Glutamatergic neuron (in vitro differentiated cells): ENCODE measurements at places on chromosomes 7 and 10. TPM values are rescaled to one million over a fixed set of nuclear protein-coding genes. Genes with fewer than 3 reads are reported as not detected.

Gene OR13A1
- 0.44 TPM for total RNA-seq

Gene MKX
- 0.42 TPM for total RNA-seq

Gene FAM237B
- not detected for total RNA-seq

Gene TACC2
- 499 TPM for total RNA-seq

Gene ACSM6
- not detected for total RNA-seq

GRCh38 chr7:113289140-113289740 is 170.9 kb upstream of the SMIM30 start:
- H3K27me3 ChIP-seq = no peaks in the 10 kb centered on the region
- H3K27ac ChIP-seq = no peak overlapping the region
- H3K36me3 ChIP-seq = no peaks in the 10 kb centered on the region

GRCh38 chr7:106021151-106022067 is 58.3 kb downstream of the CDHR3 start:
- H3K4me1 ChIP-seq = peaks cover 13% of the 10 kb centered on the region
- H3K27ac ChIP-seq = peak overlapping the region; percentile 68
- H3K27me3 ChIP-seq = peaks cover 1% of the 10 kb centered on the region

DNA sequence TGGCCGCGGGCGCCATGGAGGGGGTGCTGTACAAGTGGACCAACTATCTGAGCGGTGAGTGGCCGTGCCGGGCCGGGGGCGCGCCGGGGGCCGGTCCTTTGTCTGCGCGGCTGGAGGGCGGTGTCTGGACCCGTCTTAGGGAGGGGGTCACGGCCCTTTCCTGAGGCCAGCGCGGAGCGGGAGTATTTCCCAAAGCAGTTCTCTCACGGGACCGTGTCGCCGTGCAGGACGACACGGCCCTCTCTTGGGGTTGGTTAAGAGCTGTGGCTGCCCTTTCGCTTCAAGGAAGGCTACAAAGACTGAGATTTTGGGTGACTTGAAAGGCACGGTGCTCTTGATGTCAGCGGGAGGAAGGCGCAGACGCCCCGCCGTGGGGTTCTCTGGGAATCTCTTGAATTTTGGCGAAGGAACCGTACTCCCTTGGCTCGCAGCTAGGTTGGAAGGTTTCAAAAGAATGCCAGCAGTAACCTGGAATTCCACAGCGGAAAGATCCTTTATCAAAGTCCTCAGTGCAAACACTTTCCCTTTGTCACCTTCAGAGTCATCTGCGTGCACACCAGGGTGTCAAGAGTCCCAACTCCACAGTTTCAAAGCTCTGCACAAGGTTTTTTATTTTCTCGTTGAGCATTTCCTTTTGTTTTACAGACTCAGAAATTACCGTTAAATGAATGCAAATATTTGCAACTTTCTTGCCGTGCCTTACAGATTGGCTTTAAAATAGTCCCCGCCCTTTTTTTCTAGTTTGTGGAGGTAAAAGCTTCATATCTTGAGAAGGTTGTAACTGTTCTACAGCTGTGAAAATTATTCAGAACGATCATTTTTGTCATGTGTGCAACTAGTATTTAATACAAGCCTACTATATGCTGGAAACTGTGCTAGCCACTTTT is 780 bp downstream of the PLEKHA8 start:
- peaks cover 4% of the 10 kb centered on the region for H3K27me3 ChIP-seq
- no peak overlapping the region for H3K4me3 ChIP-seq
- H3K4me1 ChIP-seq = peaks cover 14% of the 10 kb centered on the region
- peak overlapping the region; percentile 95 for H3K27ac ChIP-seq
- no peak for DNase-seq
- no peaks in the 10 kb centered on the region for H3K36me3 ChIP-seq

- no peaks in the 10 kb centered on the region for H3K36me3 ChIP-seq
- no peaks in the 10 kb centered on the region for H3K27me3 ChIP-seq
- H3K4me1 ChIP-seq = no peaks in the 10 kb centered on the region
- no peak overlapping the region for H3K4me3 ChIP-seq
- H3K27ac ChIP-seq = no peak overlapping the region
Observed at GRCh38 chr7:41912851-41913567, 210.1 kb upstream of the INHBA start.

GRCh38 chr10:23892296-23892695 is 316.6 kb upstream of the KIAA1217 start:
- H3K36me3 ChIP-seq = no peaks in the 10 kb centered on the region
- H3K27ac ChIP-seq = no peak overlapping the region
- no peaks in the 10 kb centered on the region for H3K27me3 ChIP-seq
- H3K4me3 ChIP-seq = no peak overlapping the region
- no peak for DNase-seq

DNA sequence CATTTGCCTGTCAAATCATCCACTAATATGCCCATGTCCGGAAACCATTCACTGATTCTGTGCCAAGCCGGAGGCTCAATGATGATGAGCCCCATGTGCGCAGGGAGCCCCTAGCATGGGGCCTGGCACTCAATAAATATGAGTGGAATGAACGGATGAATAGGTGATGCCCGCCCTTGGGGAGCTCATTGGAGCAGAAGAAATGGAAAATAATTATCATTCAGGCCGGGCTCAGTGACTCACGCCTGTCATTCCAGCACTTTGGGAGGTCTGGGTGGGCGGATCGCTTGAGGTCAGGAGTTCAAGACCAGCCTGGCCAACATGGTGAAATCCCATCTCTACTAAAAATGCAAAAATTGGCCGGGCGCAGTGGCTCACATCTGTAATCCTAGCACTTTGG is 11.0 kb downstream of the RHBDD2 start:
- no peaks in the 10 kb centered on the region for H3K36me3 ChIP-seq
- H3K4me1 ChIP-seq = no peaks in the 10 kb centered on the region
- peaks cover 6% of the 10 kb centered on the region for H3K27me3 ChIP-seq
- H3K27ac ChIP-seq = no peak overlapping the region

DNA sequence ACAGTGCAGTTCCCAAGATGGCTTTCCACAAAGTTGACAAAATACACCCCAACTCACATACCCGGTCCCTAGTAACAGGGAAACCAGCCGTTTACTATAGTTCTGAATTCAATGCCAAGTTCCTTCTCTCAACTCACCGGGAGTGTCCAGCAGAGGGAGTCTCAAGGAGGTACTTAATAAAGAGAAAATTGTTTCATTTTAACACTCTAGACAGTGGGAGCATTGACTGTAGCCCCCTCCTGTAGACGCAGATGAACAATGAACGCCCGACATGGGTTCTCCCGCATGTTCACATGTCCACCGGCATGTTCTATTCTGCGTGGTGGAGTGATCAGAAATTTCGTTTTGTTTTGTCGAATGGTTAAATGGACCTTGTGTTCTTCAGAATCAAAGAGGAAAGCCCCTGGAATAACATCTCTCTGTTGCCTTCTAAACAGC is 1.9 kb downstream of the HIPK2 start:
- no peak overlapping the region for H3K27ac ChIP-seq
- no peaks in the 10 kb centered on the region for H3K36me3 ChIP-seq
- peak; percentile 54 for DNase-seq
- peaks cover 10% of the 10 kb centered on the region for H3K27me3 ChIP-seq
- peaks cover 7% of the 10 kb centered on the region for H3K4me1 ChIP-seq
- peak overlapping the region; percentile 93 for H3K4me3 ChIP-seq

GRCh38 chr10:27207350-27207749 is 33.2 kb downstream of the ACBD5 start:
- no peaks in the 10 kb centered on the region for H3K36me3 ChIP-seq
- no peaks in the 10 kb centered on the region for H3K27me3 ChIP-seq
- H3K4me3 ChIP-seq = no peak overlapping the region
- no peaks in the 10 kb centered on the region for H3K4me1 ChIP-seq
- DNase-seq = no peak

GRCh38 chr10:45555795-45556194 is 116.8 kb downstream of the ZFAND4 start:
- DNase-seq = no peak
- H3K36me3 ChIP-seq = peaks cover 6% of the 10 kb centered on the region
- peaks cover 2% of the 10 kb centered on the region for H3K27me3 ChIP-seq
- H3K27ac ChIP-seq = no peak overlapping the region

DNA sequence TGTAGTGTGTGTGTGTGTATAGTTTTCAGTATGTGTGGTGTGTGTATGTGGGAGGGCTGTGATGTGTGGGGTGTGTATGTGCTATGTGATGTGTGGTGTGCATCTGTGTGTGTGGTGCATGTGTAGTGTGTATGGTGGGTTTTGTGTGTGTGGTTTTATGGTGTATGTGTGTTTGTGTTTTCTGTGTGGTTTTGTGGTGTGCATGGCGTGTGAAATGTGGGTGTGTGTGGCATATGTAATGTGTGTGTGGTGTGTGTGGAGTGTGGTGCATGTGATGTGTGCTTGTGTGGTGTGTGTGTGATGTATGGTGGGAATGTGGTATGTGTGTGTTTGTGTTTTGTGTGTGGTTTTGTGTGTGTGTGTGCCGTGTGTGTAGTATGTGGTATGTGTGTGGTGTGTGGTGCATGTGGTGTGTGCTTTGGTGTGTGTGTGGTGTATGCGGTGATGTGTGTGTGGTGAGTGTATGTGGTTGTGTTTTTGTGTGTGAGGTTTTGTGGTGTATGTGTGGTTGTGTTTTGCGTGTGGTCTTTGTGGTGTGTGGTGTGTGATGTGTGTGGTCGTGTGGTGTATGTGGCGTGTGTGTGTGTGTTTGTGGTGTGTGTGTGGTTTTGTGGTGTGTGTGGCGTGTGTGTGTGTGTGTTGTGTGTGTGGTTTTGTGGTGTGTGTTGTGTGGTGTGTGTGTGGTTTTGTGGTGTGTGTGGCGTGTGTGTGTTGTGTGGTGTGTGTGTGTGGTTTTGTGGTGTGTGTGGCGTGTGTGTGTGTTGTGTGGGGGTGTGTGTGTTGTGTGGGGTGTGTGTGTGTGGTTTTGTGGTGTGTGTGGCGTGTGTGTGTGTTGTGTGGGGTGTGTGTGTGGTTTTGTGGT is 18.0 kb upstream of the PPP2R2D start:
- peaks cover 5% of the 10 kb centered on the region for H3K27me3 ChIP-seq
- H3K36me3 ChIP-seq = no peaks in the 10 kb centered on the region

- no peaks in the 10 kb centered on the region for H3K36me3 ChIP-seq
- H3K4me1 ChIP-seq = peaks cover 18% of the 10 kb centered on the region
- H3K27ac ChIP-seq = no peak overlapping the region
- no peak for DNase-seq
- no peak overlapping the region for H3K4me3 ChIP-seq
Observed at GRCh38 chr10:21317902-21318301, 207.6 kb downstream of the SKIDA1 start.

DNA sequence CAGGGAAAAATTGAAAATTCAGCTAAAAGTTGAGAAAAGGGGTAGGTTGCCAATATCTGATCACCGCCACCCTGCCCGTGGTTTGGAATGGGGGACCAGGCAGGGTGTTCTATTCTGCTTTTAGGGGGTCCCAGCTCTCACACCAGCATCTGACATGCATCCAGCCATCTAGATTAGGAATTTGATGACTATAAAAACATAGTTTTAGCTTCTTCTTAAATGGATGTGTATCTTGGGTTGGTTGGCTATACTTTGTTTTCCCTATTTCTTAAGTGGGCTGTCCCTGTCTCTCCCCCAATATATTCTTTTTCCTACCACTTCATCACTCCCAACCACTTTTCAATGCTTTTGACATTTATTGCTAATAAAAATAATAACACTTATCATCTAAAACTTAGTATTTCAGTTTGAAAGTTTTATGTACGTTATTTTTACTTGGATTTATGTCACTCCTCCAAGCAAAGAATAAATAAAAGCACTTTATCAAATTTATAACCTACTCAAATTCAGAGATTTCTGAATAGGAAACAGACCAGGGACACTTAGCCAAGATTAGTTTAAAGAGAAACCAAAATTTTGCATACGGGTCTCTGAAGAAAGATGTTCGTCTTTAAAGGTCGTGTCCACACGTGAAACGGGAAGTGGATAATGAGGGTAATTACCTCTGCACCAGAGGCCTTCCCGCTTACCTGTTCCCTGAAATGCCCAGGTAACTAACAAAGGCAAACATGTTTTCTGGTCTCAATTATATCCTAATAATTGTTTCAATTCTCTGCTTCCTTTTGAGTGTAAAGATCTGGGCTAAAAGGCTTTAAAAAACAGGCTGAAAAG is 233.2 kb upstream of the AUTS2 start:
- DNase-seq = no peak
- H3K4me3 ChIP-seq = no peak overlapping the region
- peaks cover 2% of the 10 kb centered on the region for H3K27me3 ChIP-seq
- H3K27ac ChIP-seq = no peak overlapping the region
- H3K4me1 ChIP-seq = peaks cover 4% of the 10 kb centered on the region

GRCh38 chr7:83161186-83161585 is 1.5 kb downstream of the PCLO start:
- H3K27ac ChIP-seq = peak overlapping the region; percentile 62
- H3K4me1 ChIP-seq = peaks cover 2% of the 10 kb centered on the region
- DNase-seq = no peak
- H3K36me3 ChIP-seq = no peaks in the 10 kb centered on the region
- H3K4me3 ChIP-seq = peak overlapping the region; percentile 99

DNA sequence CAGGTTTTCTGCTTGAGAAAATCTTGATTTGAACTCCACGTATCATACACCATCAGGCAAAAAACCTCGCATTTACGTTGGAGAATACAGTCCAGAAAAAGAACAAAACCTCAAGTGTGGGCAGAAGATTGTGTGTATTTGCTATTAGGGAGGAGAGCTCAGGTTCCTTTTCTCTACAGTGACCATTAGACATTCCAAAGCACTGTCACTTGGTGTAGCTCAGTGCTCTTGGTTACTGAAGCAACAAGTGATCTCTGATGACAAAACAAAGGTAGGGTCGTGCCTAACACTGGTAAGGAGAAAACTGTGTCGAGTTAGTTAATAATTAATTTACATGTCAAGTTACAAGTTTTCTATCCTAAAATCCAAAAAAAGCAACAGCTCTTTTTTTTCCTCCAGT is 72.6 kb downstream of the C1GALT1 start:
- no peaks in the 10 kb centered on the region for H3K36me3 ChIP-seq
- no peak overlapping the region for H3K4me3 ChIP-seq
- H3K27me3 ChIP-seq = no peaks in the 10 kb centered on the region
- DNase-seq = no peak

DNA sequence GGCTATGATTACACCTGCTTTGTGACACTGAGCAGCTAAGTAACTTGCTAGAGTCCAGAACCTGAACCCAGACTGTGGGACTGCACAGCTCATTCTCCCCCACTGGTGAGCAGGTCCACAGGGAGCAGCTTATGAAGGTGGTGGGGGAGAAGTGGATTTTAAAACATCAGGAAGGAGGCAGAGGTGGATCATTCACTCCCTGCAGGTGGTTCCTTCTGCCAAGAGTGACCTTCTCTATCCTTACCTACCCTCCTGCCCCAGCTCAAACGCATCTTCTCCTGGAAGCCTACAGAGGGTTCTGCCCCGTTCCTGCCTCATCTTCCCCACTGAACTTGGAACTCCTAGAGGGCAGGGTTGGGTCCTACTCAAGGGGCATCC is 539 bp upstream of the FAM241B start:
- no peak for DNase-seq
- H3K27ac ChIP-seq = no peak overlapping the region
- H3K4me3 ChIP-seq = peak overlapping the region; percentile 74
- H3K36me3 ChIP-seq = peaks cover 2% of the 10 kb centered on the region
- peaks cover 5% of the 10 kb centered on the region for H3K27me3 ChIP-seq
- H3K4me1 ChIP-seq = no peaks in the 10 kb centered on the region

- peaks cover 40% of the 10 kb centered on the region for H3K4me1 ChIP-seq
- H3K27ac ChIP-seq = no peak overlapping the region
- peaks cover 4% of the 10 kb centered on the region for H3K27me3 ChIP-seq
- H3K4me3 ChIP-seq = no peak overlapping the region
- DNase-seq = no peak
- no peaks in the 10 kb centered on the region for H3K36me3 ChIP-seq
Observed at GRCh38 chr10:112959207-112959838, 9.3 kb downstream of the TCF7L2 start.
